ENCODE measurements at places on chromosomes 5 and 9. TPM values are rescaled to one million over a fixed set of nuclear protein-coding genes. Genes with fewer than 3 reads are reported as not detected.

DEPDC1B gene
- total RNA-seq = 38.3 TPM

IL31RA gene
- not detected for total RNA-seq

UBE2QL1 gene
- total RNA-seq = not detected

CCL27 gene
- total RNA-seq = not detected

PCDHGA4 gene
- not detected for total RNA-seq

NTRK2 gene
- 0.54 TPM for total RNA-seq

FAM78A gene
- not detected for total RNA-seq

P4HA2 gene
- 71.1 TPM for total RNA-seq

MEIKIN gene
- total RNA-seq = not detected

ANKRD33B gene
- total RNA-seq = 9.3 TPM

TNFSF15 gene
- 0.98 TPM for total RNA-seq

EIF4EBP3 gene
- total RNA-seq = not detected

ATP10B gene
- not detected for total RNA-seq

ISOC1 gene
- 22.2 TPM for total RNA-seq

HCN1 gene
- not detected for total RNA-seq

MYMK gene
- not detected for total RNA-seq

SYK gene
- total RNA-seq = 4.4 TPM

C9orf78 gene
- total RNA-seq = 37.9 TPM

FOXD4L4 gene
- not detected for total RNA-seq

MARCHF3 gene
- 2.0 TPM for total RNA-seq

GABBR2 gene
- 0.61 TPM for total RNA-seq

IL4 gene
- not detected for total RNA-seq

PCDHA3 gene
- 0.10 TPM for total RNA-seq

SLC34A3 gene
- total RNA-seq = not detected

CDC37L1 gene
- total RNA-seq = 8.7 TPM

PCDHB16 gene
- total RNA-seq = 4.1 TPM

PCDHA5 gene
- 2.5 TPM for total RNA-seq

SMIM33 gene
- not detected for total RNA-seq

RAI14 gene
- total RNA-seq = 56.3 TPM

GDA gene
- 26.3 TPM for total RNA-seq

AJM1 gene
- total RNA-seq = 1.7 TPM

KCNV2 gene
- not detected for total RNA-seq

TLE1 gene
- total RNA-seq = 40.6 TPM

NR5A1 gene
- not detected for total RNA-seq

MELK gene
- total RNA-seq = 27.1 TPM

STPG3 gene
- total RNA-seq = not detected
